NCI-H446 (cell line): ENCODE measurements at places on chromosomes 2 and 18.

- no peak for DNase-seq
Observed at GRCh38 chr18:76384861-76385680, 110.0 kb downstream of the ZNF516 start.

- DNase-seq = no peak
Observed at GRCh38 chr2:208280933-208281332, 14.9 kb downstream of the PIKFYVE start.

- DNase-seq = no peak
Observed at GRCh38 chr2:57973621-57974186, 72.9 kb upstream of the VRK2 start.

DNA sequence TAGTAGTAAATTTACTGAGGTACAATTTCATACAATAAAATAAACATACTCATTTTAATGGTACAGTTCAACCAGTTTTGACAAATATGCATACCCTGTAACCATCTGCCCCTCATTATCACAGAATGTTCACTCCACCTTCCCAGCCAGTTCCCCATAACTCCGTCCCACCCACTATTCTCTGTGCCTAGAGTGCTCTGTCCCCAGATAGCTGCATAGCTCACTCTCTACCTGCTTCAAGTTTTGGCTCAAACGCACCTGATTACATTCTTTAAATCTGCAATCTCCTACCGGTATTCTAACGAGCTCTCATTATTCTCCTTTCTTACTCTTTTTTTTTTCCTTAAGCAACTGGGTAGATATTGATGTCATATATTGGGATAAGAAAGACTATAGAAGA is 161.9 kb upstream of the SMAD7 start:
- DNase-seq = no peak

DNA sequence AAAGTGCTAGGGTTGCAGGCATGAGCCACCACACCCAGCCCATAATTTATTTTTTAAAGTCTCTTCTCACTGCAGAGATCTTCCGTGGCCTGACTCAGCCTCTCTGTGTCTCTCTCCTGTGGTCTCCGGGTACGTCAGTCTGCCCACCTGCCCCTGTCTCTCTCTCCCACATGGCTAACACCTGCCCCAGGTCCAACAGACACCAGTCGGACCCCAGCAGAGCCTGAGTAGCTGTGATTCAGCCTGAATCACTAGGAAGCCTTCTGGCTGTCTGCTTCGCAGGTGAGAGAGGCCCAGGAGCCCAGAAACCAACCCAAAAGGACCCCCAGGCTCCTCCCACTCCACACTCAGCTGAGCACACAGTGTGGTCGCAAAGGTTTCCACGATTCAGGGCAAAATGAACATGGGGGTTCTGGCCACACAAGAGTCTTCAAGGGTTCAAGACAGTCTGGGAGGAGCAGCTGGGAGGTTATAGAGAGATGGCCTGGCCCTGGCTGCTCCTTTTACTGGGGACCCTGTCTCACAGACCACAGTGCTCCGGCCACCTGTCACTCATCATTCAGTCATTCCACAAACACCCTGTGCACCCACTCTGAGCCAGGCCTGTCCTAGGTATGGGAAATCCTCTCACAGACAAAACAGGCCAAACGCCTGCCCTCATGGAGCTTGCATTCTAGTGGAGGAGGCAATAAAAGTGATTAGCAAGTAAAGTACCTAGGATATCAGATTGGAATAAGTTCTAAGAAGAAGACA is 8.6 kb downstream of the RUFY4 start:
- no peak for DNase-seq

DNA sequence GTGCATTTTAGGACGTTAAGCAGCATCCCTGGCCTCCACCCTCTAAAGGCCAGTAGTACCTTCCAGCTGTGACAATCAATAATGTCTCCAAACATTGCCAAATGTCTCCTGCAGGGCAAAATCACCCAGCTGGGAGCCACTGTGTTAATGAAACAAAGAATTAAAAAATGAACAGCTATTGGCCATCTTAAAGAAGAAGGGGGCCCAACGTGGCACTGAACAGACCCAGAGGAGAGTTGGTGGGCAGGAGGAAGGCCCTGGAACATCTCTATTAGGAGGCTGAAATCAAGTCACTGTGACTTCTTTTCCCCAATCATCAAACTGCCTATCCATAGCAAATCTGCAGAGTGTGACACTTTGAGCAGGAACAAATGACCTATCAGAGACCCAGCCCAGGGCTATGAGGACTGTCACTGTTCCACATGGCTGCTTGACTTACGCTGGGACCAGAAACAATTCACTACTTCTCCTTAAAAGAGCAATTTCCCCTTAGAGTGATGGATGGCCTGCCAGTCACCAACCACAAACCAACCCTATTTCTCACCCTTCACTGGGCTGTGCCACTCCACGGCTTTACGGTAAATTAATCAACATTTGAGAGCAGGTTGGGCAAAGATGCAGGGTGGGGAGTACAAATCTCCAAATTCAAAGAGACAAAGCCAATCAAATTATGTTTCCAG is 35.2 kb upstream of the TEX51 start:
- no peak for DNase-seq

- no peak for DNase-seq
Observed at GRCh38 chr18:21979171-21979560, 190.2 kb upstream of the GATA6 start.

GRCh38 chr18:49910986-49911385 is 97.7 kb upstream of the ACAA2 start:
- DNase-seq = no peak

DNA sequence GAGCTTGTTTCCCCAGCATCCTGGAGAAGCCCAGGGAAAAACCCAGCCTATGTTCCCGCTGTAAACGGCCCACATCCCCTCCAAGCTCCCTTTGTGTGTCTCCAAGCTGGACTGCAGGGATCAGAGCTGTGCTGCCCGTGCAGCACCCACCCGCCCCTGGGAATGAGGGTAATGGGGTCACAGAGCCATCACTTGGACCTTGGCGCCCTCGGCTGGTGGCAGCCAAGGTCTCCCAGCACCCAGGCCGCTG is 670 bp upstream of the INPP5D start:
- no peak for DNase-seq

- DNase-seq = no peak
Observed at GRCh38 chr2:44708661-44709000, 232.9 kb upstream of the SIX3 start.

GRCh38 chr18:71352618-71353017 is 1063.8 kb downstream of the SOCS6 start:
- no peak for DNase-seq

GRCh38 chr18:72407048-72407447 is 137.1 kb downstream of the CBLN2 start:
- no peak for DNase-seq

GRCh38 chr2:163692611-163693482 is 43.0 kb downstream of the FIGN start:
- no peak for DNase-seq

GRCh38 chr2:46549166-46549844 is 69.9 kb downstream of the TMEM247 start:
- no peak for DNase-seq

GRCh38 chr2:72137498-72138010 is 10.1 kb downstream of the CYP26B1 start:
- DNase-seq = no peak

- DNase-seq = no peak
Observed at GRCh38 chr2:126317790-126318431, 338.0 kb upstream of the GYPC start.
